ENCODE measurements at places on chromosomes 2 and 18.

DNA sequence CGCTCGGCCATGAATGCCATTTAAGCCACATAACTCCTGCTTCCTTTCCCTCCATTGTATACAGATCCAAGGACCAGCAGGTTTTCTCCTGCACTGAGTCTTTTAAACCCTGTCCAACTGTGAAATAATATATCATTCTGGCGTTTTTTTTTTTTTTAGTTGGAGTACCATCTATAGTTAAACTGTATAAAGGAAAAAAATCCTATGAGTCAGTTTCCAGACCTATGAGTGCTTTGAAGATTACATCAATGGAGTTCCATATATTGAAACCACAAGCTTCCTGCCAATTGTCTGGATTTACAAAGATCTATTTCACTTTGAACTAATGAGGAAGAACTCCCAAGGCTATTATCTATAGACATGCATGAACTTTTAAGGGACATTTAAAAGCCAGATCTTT is 2.4 kb upstream of the MALT1 start:
- DNase-seq, result no peak

- no peak for DNase-seq
Observed at GRCh38 chr18:42082415-42083234, 127.6 kb downstream of the PIK3C3 start.

- no peak for DNase-seq
Observed at GRCh38 chr2:134261398-134262131, 7.7 kb downstream of the MGAT5 start.

- DNase-seq, result no peak
Observed at GRCh38 chr2:233119806-233120205, 59.7 kb downstream of the INPP5D start.
